Stimulated activated CD4-positive, alpha-beta T cell treated with anti-CD3 and anti-CD28 coated beads, TNF-alpha, amount 100 ng/mL, for 4 hours (primary cell): ENCODE measurements at places on chromosomes 7 and 10.

- no peak for DNase-seq
Measured at GRCh38 chr10:129764011-129764900, 199.8 kb downstream of the EBF3 start.

- DNase-seq: no peak
Measured at GRCh38 chr7:130387628-130388403, 7.5 kb downstream of the CPA1 start.

DNA sequence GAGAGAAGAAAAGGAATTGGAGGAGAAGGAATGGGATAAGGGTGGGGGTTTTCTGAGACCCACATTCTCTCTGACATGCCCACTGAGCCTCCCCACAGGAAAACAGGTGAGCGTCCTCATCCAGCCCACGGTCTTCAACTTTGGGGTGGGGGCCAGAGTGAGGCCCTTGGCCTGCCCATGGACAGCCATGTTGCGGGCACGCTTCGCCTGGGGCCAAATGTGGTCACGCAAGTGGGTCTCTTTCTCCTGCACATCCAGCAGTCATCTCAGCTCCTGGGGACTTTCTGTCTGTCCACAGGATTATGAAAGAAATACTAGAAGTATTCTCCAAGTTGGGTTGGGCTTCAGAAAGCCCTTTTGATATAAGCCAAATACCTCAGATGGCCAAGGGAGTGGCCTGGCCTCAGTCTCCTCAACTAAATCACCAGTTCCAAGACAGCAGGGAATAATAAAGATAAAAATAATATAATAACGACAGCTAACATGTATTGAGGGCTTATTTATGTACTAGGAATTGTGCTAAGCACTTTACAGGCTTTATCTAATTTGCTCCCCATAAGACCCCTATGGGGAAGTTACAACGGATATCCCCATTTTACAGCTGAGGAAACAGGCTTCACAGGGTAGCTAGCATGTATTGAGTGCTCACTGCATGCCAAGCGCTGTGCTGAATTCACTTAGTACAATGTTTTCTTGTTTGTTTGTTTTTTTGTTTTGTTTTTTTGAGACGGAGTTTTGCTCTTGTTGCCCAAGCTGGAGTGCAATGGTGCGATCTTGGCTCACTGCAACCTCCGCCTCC, 57.2 kb upstream of the LBX1 start:
- no peak for DNase-seq

- DNase-seq: no peak
Measured at GRCh38 chr7:42025635-42026375, 211.2 kb downstream of the GLI3 start.

GRCh38 chr7:111043561-111043960, 47.4 kb upstream of the LRRN3 start:
- no peak for DNase-seq

GRCh38 chr7:17406738-17407137, 108.3 kb downstream of the AHR start:
- DNase-seq: no peak

GRCh38 chr7:120280743-120281142, 7.8 kb downstream of the KCND2 start:
- DNase-seq: no peak

DNA sequence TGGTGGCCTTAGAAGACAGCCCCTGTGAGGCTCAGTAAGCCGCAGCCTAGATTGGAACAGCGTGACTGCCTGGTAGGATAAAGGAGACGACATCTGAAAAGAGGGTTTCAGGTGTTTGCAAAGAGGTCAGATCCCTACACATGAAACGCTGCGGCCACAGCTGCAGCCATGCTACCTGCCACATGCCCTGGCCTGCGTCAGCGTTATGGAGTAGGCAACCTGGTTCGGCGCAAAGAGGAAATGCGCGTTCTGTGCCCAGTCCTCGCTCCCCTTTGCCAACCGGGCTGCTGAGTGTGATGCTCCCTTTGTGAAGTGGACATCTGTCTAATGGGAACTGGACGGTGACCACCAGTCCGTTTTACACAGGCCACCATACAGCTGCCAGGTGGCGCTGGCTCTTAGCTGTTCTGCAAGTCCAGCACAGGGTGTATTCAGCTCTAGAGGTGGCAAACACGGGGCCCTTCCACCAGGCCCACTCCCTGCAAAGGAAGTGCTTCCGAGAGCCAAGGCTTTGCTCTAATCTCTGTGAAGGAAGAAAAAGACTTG, 160.3 kb downstream of the CELF2 start:
- DNase-seq: no peak

- DNase-seq: no peak
Measured at GRCh38 chr10:27646194-27646593, 99.4 kb downstream of the MKX start.

DNA sequence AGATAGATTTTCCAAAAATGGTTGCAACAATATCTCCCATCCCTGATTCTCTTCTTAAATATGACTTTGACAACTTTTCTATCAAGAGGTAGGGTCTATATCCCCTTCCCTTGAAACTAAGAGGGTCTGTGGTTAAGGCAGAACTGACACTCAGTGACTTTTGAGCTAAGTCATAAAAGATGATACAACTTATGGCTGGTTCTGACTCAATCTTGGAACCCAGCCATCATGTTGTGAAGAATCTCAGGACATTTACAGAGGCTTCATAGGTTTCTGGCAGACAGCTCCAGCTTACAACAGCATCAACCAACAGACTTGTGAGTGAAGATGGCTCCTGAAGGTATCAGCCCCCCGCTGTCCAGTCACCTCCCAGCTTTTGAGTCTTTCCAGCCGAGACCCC, 203.5 kb downstream of the RNLS start:
- no peak for DNase-seq

DNA sequence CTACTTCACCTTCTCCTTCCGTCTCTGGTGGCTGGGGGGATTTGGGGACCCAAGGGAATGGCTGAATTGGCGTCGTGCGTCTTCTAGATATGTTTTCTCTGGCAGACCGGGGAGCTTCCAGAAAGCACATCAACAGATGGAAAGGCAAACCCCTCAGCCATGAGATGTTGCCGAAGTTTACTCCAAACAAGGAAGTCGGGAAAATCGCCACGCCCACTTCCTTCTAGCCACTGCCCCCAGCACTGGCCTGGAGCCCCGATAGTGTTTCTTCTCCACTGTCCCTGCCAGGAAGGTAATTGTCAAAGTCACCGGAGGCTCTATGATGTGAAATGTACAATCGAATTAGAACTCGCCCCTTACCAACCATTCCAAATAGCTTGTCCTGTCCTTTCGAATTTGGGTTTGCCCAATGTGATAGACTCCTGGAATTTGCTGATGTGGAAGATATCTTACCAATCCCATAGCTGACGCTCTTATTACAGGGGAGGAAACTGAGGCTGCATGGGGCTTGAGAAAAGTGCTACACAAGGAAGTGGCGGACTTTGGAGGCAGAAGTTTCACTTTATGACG, 191.0 kb downstream of the LSM5 start:
- DNase-seq: no peak

DNA sequence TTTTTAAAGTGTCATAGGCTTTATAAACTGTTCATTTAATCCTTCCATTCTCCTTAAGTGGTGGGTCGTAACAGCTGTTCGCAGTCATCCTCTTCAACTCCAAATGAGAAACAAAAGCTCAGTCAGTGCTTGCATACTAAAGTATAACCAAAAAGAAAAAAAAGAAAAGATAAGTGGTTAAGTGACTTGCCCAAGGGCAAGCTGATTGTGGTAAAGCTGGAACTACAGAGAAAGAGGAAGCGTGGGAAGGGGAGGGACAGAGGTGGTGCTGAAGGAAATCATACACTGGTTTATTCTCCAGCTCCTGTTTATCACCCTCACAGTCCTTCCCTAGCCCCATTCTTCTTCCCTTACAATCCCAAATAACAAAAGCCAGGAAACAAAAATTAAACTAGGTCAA, 29.6 kb downstream of the IDE start:
- no peak for DNase-seq

DNA sequence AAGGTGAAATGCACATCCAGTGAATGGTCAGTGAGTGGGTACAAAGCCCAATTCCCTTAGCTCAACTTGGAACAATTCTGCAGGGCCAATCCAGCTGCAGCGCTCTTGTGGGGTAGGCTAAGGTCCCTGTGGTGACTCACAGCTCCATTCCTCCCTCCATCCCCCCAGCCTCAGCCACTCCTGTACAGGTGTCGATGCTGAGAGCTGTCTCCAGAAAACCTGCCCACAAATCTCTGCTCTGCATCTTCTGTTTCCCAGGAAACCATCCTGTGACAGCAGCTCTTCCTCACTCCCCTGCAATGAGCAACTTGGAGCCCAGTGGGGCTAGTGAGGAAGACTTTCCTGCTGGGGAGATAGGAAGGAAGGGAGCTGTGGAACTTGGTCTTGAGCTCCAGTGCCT, 244.7 kb upstream of the GPR26 start:
- DNase-seq: no peak

DNA sequence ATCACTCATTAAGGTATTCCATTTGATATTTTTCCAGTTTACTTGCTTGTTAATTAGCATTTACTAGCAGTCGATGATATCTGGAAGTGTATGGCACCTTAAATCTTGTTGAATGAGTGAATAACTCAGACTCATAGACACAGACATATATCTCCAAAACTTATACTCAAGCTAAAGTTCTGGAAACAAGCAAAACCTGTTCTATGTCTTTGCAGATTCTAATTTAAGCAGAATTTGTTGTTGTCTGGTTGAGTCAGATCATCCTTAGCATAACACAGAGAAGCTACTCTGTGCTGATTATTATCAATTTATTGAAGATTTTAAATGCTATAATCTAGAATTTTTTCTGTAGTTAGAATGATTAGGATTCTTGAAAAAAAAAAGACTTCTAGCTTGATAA, 296.2 kb downstream of the MDFIC start:
- no peak for DNase-seq

DNA sequence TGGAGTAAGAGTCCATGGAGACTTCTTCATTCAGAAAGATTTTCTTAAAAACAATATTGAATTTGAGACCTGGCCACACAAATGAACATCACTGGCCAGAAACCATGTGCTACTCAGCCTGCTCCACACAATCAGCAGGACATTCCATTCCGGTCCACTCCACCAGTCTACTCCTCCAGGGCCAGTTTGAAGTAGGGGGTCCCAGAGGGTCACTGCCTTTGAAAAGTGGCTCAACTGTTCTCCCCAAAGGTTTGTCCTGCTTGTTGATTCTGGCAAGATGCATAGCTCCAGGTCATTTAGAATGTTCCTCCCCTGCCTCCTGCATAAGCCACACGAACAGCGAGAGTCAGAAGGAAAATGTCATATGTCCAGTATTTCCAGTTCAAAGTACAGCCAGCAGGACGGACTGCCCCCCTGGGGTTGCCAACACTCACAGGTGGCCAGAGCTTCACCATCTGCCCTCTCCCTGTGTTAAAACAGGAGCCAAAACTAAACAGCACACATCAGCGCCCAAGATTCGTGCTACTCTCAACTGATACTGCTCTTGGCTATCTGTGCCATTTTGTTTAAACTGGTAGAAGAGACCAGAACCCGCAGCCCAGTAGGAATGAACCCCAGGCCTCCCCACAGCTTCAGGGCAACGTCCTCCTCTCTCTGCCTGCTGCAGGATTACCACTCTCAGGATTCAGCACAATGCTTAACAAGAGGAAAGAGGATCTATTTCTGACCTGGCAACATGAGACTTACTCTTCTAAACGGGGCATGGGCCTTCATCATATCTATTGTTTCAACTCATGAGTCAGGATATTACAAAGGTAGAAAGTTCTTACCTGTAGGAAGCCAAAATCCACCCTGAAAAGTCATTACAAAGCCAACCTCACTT, 11.3 kb downstream of the GRB10 start:
- DNase-seq: no peak

DNA sequence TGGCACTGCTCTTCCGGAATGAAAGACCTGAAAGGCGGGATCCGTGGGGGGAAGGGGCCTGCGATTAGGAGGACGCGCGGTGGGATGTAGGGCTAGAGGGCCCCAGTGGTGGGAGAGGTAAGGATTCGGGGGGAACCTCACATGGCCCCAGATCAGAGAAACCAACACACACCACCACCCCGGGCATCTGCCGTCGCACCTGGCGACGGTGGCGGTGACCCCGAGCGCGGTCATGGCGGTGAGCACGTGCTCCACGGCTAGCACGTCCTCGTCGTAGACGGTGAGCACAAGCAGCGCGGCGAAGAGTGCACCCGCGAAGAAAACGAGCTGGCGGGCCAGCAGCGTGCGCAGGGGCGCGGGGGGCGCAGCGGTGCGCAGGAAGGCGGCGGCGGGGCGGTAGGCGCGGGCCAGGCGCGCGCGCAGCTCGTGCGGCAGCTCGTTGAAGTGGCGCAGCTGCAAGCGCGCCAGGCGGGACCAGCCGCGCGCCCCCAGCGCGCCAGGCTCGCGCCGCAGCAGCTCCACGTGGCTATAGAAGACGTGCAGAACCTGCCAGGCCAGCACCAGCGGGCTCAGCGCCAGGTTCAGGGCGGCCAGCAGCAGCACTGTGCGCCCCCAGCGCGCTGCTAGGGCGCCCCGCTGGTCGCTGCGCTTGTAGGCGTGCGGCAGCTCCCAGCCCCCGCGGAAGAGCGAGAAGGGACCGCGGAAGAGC, 5.7 kb downstream of the ATG9B start:
- no peak for DNase-seq

- no peak for DNase-seq
Measured at GRCh38 chr7:47561715-47562446, 20.0 kb downstream of the TNS3 start.

DNA sequence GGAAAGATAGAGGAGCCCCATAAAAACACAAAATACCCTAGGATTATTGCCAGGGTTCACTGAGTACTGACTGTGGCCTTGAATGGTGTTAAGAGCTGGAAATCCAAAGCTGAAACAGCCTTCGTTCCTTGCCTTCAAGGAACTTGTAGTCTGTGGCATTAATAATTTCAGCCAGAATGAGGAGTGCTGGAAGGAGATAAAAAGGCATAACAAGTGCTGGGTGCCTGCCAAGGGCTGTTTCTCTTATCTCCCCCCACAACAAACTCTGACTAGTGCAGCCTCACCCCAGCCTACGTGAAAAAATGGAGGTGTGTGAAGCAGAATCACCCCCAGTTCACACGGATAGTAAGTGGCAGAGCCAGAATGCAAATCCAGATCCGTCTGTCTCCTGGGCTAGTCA, 199.1 kb upstream of the LYZL2 start:
- DNase-seq: no peak

GRCh38 chr10:59674215-59674836, 35.3 kb downstream of the SLC16A9 start:
- no peak for DNase-seq

DNA sequence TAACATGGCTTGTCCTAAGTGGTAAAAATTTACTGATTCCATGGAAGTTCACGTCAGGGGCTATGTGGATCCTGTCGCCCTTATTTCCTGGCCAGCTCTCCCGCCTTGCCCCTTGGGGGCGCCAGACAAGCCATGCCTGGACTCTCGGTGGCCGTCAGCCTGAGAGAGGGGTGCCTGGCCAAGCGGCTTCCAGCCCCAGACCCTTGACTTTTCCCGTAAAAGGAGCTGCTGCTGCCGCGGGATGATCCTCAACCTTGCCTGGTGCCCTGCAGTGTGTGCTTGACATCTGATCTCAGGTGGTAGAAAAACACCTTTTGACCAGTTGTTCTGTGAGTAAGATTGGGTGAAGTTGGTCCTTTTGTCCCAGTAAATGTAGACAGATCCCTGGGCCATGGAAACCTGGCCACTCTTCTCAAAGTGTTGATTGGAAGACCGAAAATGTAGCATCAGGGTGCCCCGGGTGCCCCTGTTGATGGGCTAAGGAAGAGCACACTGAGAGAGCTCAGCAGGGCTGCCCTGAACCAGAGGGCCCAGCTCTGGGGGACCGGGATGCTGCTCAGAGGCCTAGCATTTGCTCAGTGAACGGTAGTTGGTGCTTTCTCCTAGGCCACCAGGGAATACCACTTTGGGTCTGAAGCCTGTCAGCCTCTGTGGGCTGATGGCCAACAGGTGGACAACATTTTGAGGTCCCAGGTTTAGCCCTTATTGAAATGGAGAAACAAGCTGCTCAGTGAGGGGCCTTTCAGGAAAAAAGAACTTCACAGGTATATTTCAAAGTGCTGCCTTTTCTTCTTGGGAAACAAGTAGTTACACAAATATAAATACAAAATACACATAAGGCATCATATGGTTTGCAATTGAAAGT, 162.5 kb downstream of the LRMDA start:
- DNase-seq: no peak
